PC-3 (cell line): ENCODE measurements at places on chromosomes 11 and 22.

GRCh38 chr11:104073950-104074705 is 37.7 kb downstream of the DDI1 start:
- H3K27me3 ChIP-seq = peaks cover 9% of the 10 kb centered on the region
- DNase-seq = peak; percentile 38
- no peaks in the 10 kb centered on the region for H3K36me3 ChIP-seq

DNA sequence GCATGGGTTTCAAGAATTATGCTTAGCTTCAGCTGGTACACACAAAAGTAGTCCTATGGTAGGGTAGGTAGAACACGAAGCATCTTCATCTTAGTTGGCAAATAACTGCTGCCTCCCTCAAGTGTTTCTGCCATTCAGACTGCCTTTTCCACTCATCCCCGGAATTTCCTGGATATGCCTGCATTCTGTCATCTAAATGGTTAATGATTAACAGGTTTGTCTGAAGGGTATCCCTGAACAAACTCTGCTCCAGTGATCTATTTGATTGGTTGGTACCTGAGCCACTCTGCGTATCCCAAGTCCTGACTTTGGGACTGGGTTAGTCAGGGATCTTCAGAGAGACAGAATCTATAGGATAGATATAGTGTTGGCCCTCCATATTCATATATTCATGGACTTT is 272.3 kb upstream of the RAG2 start:
- H3K4me1 ChIP-seq = no peaks in the 10 kb centered on the region
- H3K27ac ChIP-seq = no peak overlapping the region
- no peak overlapping the region for H3K4me3 ChIP-seq

DNA sequence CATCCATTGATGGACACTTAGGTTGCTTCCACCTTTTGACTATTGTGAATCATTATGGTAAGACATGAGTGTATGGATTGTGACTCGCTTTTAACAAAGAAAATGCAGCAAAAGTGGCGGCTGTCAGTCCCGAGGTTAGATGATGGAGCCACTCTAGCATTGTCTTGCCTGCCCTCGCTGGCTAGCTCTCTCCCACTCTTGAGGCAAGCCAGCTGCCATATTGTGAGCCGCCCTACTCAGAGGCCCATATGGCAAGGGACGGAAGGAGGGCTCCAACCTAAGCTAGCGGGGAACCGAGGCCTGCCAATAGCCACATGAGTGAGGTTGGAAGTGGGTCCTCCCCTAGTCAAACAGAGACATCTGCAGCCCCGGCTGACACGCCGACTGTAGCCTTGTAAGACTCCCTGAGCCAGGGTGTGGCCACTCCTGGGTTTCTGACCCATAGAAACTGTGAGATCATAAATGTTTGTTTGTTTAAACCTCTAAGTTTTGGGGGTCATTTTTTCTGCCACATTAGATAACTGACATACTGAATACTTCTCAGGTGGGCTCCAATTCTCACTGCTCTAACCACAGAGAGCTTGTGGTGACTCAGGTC is 160.2 kb downstream of the LDLRAD3 start:
- H3K4me3 ChIP-seq = no peak overlapping the region
- peaks cover 9% of the 10 kb centered on the region for H3K36me3 ChIP-seq
- no peaks in the 10 kb centered on the region for H3K4me1 ChIP-seq
- DNase-seq = no peak
- H3K27me3 ChIP-seq = no peaks in the 10 kb centered on the region

GRCh38 chr11:133360860-133361688 is 171.2 kb downstream of the OPCML start:
- H3K27ac ChIP-seq = no peak overlapping the region
- H3K4me1 ChIP-seq = no peaks in the 10 kb centered on the region
- no peaks in the 10 kb centered on the region for H3K36me3 ChIP-seq
- H3K27me3 ChIP-seq = 0 out of 2 replicates have a peak, but pooled peaks cover 5% of the 10 kb centered on the region

GRCh38 chr11:101133190-101133589 is 3.6 kb upstream of the PGR start:
- peaks cover 36% of the 10 kb centered on the region for H3K27me3 ChIP-seq
- DNase-seq = peak; percentile 11
- H3K36me3 ChIP-seq = no peaks in the 10 kb centered on the region
- no peaks in the 10 kb centered on the region for H3K4me1 ChIP-seq
